ENCODE measurements at places on chromosomes 12 and 14.

- DNase-seq = no peak
These were observed 10.7 kb upstream of the STX2 start for GRCh38 chr12:130849561-130850417.

- DNase-seq = no peak
These were observed 3.5 kb downstream of the ARL6IP4 start for GRCh38 chr12:122983789-122984515.

- no peak for DNase-seq
These were observed 84.6 kb upstream of the NAV3 start for GRCh38 chr12:77746096-77746495.

DNA sequence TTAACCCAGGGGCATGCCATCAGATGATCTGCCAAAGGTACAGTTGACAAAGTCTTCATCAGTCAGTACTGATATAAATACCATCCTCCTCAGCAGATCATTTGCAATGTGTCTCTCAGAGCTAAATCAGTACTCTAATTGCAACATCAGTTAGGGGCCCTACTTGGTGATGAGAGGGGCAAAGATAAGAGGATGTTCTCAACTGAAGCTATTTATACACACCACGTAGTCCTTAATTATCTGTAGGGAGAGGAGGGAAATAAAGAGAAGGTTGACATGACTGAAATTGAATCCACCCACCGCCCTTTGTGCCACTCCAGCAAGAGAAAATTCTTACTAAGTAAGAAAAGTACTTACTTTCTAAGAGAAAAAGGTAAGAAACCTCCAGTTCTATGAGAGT is 157.8 kb upstream of the NUDT4 start:
- no peak for DNase-seq

Measured in cerebellum (tissue), 4 donors.